Kidney glomerular epithelial cell (primary cell): ENCODE measurements at places on chromosomes 7 and 10.

- peak; percentile 35 for DNase-seq
Observed at GRCh38 chr10:78991187-78991586, 77.6 kb upstream of the ZMIZ1 start.

- no peak for DNase-seq
Observed at GRCh38 chr7:30468791-30469190, 9.8 kb downstream of the NOD1 start.

- no peak for DNase-seq
Observed at GRCh38 chr7:134602881-134603451, 43.7 kb upstream of the BPGM start.

- no peak for DNase-seq
Observed at GRCh38 chr10:85600744-85601081, 765.9 kb downstream of the GRID1 start.

GRCh38 chr10:78375854-78376785, 342.5 kb downstream of the RPS24 start:
- no peak for DNase-seq
